AG20443 (cell line): ENCODE measurements at places on chromosomes 7 and 10.

DNA sequence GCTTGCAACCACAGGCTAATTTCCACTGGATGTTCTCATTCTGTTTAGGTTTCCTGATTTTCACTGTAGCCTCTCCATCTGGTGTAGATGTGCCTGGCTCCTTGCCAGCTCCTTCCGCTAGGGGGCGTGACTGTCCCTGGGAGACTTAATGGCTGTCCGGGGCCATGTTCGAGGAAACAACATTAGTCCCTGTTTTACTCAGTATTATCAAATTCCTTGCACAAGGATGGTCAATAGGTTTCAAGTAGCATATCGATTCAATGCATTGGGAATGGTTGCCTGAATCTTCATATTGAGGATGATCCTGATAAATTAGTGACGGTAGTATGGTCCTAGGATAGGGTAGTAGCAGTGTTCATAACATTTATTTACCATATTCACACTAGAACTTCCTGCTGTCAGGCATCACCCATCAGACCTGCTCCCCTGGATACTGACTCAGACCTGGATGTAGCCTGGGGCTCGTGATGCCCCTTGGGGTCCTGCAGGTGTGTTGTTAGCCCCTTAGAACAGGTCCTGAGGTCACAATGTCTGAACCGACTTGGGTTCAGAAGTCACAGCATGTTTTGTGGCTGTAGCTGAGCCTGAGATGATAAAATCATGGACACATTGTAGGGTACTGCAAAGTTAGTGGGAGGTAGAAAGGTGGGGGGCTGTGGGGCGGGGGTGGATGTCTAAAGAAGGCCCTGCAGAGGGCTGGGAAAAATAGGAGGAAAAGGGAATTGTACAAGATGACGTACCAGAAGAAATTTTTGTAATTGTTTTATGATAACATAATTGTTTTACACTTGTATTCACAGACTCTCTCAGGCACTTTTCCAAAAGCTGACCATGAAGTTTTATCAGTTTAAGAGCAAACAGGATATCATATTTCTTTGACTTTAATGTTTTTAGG is 8.9 kb upstream of the EXOC6 start:
- DNase-seq = peak; percentile 30

GRCh38 chr10:96673318-96674099 is 46.8 kb downstream of the PIK3AP1 start:
- peak; percentile 65 for DNase-seq

DNA sequence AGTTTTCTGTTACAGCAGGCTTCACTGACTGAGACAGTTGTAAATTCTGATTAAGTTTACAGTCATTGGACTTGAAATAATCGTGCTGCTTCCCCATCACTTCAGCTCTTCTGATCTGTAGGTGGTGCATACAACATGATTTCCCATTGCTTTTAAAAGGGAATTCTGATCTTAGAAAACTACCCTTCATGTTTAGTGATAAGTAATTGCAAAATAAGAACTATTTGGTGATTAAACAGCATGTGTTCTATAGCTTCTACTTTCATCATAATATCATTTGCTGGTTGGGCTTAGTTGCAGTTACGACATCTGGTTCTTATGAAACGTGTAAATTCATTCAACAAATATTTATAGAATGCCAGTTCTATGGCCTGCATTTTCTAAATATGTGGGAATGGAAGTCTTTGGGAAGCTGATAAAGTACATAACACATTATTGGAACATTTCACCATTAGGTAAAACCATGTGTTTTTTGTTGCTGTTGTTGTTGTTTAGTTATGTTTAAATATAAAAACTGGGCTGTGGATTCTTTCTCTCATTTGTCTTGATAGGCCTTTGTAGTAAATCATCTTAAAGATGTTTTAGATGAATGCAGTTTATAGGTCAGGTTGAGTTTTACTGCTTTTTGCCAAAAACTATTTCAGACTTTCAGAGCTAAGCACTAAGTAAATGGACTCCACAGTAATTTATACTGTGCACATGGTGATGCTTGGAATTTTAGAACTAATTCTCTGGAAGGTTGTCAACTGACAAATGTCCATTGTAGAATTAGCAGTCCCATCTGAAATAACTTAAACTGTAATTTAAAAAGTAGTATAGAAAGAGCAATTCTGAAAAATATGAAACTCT is 13.1 kb downstream of the GNAI1 start:
- peak; percentile 18 for DNase-seq

- no peak for DNase-seq
Observed at GRCh38 chr7:16498122-16498521, 28.5 kb upstream of the LRRC72 start.

DNA sequence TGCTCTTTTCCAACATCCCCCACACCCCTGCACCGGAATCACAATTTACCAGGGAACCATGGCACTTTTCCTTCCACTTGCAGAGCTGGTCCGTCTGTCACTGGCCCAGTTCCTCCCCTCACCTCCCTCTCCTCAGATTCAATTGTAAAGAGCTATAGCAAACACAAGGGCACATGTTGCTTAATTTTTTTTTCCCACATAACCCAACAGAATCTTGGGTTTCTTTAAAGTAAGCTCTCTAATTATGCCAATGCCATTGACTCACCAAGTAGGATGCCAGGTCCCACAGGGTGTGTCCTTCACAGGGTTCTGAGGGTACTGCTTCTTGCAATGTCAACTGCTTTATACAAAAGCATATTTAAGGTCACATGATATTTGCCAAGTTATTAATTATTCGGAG is 262.2 kb downstream of the AUTS2 start:
- no peak for DNase-seq

GRCh38 chr7:94069162-94069739 is 65.1 kb upstream of the BET1 start:
- no peak for DNase-seq

DNA sequence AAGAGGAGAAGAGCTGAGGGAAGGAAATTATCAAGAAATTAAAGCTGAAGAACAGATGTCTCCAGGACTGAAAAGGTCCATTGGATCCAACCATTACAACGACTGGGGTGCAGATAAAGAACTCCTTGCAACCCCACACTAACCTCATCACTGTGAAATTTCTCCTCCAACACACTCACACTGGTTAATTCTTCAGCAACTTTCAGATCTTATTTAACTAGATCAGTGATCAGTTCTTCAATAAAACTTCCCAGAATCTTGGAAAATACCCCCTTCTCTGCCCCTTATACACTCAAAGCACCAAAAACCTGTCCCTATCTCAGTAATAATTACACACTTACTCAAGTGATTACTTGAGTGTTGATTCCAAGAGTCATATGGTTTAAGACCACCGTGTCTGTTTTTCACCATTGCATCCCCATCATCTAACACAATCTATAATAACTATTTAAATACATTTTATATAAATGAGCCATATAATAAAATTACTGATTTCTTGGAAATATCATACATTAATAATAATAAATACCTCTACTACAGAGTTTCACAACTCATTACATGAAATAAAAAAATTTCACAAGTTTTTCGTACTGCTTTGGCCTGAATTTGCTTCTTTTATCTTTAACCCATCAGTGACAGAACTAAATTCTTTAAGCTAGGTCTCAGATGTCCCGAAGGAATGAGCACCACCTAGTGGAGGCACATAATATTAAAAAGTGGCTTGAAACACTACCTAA is 123.7 kb downstream of the MPP7 start:
- peak; percentile 46 for DNase-seq
